Choroid plexus epithelial cell (primary cell): ENCODE measurements at places on chromosomes 4 and X.

GRCh38 chr4:95268819-95269565, 279.8 kb downstream of the UNC5C start:
- DNase-seq, result peak; percentile 46

- no peak for DNase-seq
These were observed 16.7 kb upstream of the GBA3 start for GRCh38 chr4:22676063-22676462.

DNA sequence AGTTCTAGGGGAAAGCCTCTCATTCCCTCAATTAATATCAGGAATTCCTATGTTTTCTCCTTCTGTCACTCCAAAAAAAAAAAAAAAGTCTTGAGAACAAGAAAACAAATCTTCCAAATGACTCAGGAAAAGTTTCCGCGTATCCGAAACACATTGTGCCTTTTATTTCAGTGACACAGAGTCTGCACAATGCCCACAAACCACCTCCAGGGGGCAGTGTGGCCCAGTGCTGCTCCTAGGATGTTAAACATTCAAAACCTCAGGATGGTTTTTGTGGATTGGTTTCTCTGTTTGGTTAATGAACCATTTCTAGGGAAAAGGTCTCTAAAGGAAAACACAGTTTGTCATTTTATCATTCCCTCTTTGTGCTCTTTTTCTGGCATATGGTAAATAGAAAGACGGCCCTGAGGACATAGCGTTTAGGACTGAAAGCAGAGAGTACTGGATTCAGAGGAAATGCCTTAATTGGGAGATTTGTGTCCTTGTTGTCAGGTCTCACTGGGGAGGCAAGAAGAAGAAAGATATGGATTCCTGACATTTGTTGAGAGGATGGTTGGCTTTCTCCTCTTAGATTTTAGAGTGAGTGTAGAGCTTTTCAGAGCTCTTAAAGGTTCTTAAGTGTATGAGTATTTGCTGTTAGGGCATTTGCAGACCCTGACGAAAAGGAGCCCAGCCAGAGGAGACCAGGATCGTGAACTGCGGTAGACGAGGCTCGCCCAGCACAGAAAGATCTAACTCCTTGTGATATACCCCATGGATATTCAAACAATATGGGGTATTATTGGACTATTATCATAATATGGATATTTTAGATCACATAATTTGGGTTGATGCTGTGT, 65.7 kb upstream of the MAP9 start:
- peak; percentile 76 for DNase-seq

DNA sequence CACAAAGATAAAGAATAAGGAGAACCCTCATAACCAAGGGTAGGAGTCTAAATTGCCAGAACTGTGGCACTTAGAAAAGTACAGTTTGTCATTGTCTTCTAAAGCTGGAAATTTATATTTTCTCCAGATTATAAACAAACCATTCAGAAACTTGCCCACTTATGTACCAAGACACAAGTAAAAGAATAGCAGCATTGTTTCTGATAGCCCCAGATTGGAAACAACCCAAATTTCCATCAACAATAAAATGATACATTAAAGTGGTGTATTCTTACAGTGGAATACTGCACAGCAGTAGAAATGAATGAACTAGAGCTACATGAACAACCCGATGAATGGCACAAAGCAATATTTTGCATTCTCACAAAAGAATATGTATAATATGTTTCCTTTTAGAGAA, 63.1 kb upstream of the PDHA1 start:
- DNase-seq, result no peak

- DNase-seq, result peak; percentile 67
These were observed 67.8 kb downstream of the HOPX start for GRCh38 chr4:56613101-56613862.

- DNase-seq, result peak; percentile 74
These were observed 469.0 kb upstream of the BOD1L1 start for GRCh38 chr4:14096396-14096965.

- peak; percentile 94 for DNase-seq
These were observed 222.4 kb downstream of the CRLF2 start for GRCh38 chrX:989959-990510.

GRCh38 chr4:6115746-6116586, 84.4 kb downstream of the JAKMIP1 start:
- no peak for DNase-seq

GRCh38 chrX:2608638-2609430, 82.3 kb upstream of the CD99 start:
- DNase-seq, result peak; percentile 84

DNA sequence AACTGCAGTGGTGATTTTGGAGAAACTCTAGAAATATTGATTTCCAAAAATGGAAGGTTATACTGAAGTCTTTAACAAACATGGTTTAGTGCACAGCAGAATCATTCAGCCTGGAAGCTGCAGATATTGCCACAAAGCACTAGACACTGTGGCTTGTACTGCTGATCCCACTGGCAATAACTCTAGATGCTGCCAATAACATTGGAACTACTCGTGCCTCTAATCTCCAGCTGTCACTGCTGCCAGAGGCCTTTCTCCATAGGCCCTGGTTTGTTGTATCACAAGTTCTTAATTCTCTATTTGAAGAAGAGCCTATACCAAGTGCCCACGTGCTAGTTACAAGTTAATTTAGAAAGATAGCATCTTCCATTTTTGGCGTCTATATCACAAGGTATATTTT, 19.3 kb downstream of the DMP1 start:
- no peak for DNase-seq

DNA sequence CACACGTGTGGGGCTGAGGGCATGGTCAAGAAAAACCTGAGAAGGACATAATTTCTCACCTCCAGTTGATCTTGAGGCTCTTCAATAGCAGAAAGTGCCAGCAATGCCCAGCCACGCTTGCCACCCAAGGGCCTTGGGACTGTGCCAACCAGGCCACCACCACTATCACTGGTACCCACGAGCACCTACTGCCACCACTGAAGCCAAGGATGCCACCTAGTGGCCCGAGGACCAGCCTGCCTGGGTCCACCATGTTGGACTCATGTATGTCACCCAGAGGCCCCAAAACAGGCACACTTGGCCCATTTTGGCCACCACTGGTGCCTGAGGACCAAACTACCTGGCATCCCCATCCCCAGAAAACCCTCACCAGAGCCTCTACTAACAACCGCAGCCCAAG, 191.8 kb downstream of the ADAM29 start:
- no peak for DNase-seq

- no peak for DNase-seq
These were observed 49.6 kb downstream of the SMAD1 start for GRCh38 chr4:145531223-145531622.

DNA sequence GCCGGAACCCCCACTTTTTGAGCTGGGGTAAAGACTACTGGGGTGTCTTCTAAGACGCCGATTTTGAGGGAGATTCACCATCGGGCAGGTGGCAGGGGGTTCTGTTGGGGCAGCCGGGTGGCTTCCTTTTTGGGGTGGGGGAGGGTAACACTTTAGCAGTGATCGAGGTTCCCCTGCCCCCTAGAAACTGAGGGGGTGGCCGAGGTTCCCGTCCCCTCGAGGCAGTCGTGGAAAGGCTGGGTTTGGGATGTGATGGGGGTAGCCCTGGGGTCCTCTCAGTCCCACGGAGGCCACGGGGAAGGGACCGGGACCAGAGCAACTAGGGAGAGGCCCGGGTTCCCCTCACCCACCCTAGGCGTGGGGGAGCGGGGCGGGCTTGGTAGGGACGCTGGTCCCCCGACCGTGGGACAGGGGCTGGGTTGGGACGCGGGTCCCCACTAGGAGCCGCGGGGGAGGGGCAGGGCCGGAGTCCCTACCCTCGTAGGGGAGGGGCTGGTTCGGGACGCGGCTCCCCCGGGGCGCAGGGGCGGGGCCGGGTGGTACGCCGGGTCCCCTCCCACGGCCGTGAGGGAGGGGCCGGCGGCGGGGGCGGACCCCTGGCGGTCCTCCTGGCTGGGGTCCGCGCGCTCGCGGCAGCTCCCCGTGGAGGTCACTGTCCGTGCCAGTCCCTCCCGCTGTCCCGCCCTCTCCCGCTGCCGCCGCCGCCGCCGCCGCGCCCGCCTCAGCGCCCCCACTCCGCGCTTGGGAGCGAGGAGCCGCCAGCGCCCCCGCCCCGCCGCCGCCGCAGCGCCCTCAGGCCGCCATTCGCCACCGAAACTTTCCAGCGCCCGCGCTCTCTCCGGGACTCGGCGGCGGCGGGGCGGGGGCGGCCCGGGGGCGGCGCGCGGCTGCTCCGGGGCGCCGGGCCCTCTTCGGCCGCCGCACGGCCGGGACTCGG, at the start of gene TBL1X:
TBL1X (plus strand) TSS at position 624 of the 937 bp plus-strand sequence. CDS start 188,529 bp downstream, outside the sequence.
- DNase-seq, result peak; percentile 19

DNA sequence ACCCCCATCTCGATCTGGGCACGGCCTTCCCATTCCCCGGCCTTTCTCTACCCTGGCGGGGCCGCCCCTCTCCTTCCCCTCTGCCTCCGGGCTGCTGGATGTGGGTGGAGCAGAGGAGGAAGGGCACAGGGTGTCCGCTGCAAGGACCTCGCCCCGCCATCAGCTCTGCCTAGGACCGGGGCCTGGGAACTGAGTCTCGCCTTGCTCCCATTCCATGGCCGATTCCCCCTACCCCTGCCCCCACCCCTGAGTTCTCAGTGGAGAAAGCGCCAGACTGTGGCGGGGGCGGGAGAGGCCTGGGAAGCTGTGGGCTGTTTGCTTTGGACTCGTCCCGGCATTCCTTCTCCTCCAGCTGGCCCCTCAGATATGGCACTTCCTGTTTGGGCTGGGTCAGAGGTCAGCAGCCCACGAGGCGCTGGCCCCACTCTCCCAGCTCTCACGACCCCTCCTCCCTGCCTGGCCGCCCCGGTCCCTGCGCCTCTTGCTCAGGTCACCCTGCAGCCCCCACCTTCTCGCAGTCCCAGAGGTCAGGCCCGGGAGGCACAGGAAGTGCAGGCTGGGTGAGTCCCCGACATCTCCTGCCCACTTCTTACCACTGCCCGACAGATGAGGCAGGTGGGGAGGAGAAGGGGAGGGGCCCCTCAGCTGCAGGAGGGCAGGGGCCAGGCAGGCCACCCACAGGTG, 6.4 kb upstream of the BGN start:
- DNase-seq, result peak; percentile 31

DNA sequence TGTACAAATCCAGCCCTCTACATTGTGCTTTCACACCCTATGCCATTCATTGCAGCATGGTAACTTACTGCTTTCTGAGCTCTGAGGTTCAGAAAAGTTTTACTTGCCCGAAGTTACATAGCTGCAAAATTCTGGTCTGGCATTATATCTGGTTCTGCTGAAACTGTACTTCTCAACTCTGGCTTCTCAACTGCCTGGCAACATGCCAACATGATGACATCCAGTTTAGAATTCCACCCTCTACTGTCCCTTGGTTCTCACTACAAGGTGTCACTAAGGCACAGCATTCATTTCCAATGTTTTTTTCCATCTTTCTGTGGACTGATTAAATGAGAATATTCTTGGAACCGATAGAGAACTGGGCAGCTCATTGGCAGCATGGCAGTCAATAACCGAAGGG, 242.9 kb upstream of the PRPS2 start:
- no peak for DNase-seq

DNA sequence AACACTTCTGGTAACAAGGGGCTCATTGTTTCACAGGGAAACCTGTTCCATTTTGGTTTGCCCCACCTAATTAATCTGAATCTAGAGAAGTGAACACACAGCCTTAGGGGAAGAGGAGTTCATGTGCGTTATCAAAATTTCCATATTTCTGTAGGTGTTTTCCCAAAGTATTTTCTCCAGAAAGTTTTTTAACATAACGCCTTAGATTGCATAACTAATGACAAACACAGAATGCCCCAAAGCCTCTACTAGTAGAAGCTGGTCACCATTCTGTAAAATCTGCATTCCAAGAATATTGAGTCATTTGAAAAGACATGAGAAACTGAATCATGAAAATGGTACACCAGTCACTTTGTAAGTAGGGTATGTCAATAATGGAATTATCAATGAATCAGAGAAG, 41.1 kb downstream of the IL13RA2 start:
- DNase-seq, result peak; percentile 44

GRCh38 chr4:37324546-37324945, 80.0 kb downstream of the NWD2 start:
- no peak for DNase-seq

DNA sequence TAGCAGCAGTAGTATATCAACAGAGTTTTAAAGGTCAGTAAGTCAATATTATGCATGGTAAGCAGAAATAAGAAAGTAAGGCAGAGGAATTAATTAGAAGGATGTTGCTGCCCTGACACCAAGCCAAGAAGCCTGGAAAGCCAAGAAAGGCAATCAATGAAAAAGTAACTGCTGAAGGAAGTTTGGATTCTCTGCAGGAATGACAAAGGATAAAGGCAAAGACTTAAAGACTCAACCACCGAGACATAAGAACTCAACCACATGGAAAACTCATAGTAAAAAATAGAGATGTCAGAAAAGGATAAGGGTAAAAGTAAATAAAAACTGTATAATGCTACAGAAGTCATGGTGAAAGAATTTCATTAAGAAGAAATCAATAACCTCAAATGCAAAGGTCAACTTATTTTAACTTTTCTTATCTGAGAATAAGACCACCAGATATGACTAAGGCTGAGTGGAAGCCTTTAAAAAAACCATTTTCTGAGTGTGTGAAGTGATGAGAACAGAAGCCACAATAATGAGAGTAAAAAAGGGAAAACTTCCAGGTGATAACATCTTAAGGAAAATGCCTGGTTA, 55.2 kb downstream of the NEK1 start:
- no peak for DNase-seq

- peak; percentile 83 for DNase-seq
These were observed 551.4 kb downstream of the IQCM start for GRCh38 chr4:149264093-149264733.

GRCh38 chr4:62449538-62449937, 1249.4 kb downstream of the ADGRL3 start:
- no peak for DNase-seq

GRCh38 chrX:78979789-78980464, 34.7 kb downstream of the P2RY10 start:
- peak; percentile 4 for DNase-seq

DNA sequence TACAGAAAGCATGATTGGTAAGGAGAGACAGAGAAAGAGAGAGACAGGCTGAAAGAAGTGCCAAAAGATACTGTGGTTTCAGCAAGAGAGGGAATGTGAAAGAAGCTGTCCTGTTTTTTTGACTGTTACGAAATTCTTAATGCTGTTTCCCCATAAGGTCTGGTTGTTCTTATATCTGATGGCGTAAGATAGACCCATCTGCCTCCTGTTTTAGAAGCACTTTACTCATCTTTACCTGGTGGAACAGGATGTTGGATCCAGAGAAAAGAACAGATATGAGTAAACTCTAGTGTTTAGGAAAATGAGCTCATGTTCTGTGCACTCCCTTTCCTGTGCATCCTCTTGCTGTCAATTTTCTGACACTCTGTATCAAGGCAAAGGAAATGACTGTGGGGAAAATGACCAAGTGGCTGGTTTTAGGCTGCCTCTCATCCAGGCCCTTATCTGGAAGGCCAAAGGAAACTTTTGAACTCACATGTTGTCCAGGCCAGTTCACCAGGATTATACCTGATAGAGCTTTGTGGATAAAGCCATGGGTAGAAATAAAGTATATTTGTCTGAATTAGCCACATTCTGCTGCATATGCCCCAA, 311.7 kb upstream of the HTR2C start:
- DNase-seq, result no peak

DNA sequence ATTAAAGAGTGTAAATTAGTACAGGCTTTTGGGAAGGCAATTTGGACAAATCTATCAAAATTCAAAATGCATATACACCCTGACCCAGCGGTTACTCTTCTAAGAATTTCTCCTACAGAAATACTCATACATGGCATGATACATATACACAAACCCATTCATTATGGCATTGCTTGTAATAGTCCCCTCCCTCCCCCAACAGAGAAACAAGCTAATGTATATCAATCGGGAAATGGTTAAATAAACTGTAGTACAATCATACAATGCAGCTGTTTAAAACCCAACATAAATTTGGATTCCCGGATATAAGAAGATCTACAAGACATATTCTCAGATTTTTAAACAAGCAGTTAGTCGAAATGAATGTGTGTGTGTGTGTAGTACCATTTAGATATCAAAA, 808 bp downstream of the HUWE1 start:
- no peak for DNase-seq
